Stimulated activated CD8-positive, alpha-beta memory T cell treated with anti-CD3 and anti-CD28 coated beads, Interleukin-2, amount 100 ng/mL, for 1 hour (primary cell): ENCODE measurements at places on chromosomes 13 and 19.

DNA sequence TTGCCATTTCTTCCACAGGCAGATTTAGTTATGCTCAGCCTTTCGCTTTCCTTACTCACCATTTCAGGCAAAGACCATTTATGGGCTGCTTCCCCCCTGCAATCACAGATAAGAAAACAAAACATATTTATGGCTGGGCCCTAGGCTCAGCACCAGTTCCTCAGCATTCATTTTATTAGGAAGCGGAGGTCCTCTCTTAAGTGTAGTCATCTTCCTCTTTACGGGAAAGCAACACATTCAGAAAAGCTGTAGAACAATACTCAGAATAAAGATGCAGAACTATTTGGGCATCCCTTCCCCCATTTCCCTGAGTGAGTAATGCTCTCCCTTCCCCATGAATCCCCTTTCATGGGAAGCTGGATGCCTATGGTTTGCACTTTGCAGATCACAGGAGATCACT is 27.9 kb downstream of the FLT1 start:
- no peak for DNase-seq

DNA sequence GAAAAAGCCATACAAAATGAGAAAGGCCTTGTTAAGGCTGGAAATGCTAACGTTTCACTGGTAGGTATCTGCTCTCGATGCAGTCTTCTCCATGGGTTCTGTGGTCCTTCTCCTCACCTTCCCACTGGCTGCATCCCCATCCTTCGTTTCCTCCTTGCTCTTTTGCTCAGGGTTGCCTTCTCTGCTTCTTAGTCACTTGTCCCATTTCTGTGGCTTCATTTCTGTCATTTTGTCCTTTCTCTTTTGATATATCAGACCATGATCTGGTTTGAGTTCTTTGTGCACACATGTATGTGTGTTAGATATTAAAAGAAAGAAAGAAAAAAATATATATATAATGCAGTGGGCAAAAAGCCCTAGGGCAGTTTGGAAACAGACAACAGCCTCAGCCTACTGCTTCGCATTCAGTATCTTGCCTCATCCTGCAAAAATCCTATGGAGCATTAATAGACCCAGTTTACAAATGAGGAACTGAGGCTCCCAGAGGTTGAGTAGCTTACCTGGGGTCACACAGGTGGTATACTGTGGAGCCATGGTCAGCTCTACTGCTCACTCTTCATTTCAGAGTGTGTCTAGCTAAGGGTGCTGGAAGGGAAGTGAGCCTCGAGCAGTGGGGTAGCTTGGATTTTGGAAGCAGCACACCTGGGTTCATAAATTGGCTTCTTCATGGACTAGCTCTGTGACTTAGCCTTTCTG is 57.6 kb upstream of the MEDAG start:
- DNase-seq, result no peak

DNA sequence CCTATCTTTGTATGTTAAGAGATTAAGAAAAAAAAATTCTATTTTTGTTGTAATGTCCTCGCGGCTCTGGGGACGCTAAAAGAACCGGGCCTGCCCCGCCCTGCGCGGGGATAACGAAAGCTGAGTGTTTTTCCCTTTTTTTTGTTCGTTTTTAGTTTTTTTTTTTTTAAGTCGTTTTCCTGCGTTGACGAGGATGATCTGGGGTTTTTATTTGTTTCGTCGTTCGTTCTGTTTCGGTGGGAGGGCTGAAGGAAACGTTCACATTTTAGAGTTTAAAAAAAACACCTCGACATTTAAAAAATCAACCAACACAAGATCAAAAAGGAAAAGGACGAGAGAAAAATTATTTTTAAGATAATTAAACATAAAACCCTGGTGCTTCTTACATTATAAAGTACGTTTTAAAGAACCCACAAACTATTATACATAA is 5.6 kb downstream of the LYL1 start:
- DNase-seq, result no peak

DNA sequence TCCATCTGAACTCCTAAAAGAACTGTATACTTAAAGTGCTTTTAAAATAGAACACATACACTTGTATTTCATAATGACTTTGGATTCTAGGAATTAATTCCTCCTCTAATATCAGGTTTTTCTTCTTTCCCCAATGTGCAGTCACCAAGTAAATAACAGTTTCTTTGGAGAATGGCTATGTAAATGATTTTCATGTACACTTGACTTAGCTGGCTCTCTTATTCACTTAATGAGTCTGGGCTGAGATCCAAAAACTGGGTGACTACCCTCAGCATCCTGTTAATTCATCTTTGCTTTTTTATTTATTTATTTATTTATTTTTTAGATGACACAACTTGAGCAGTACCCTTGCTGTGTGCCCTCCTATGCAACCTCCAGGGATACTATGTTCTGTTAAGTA is 1003.7 kb downstream of the SLITRK1 start:
- DNase-seq, result no peak

DNA sequence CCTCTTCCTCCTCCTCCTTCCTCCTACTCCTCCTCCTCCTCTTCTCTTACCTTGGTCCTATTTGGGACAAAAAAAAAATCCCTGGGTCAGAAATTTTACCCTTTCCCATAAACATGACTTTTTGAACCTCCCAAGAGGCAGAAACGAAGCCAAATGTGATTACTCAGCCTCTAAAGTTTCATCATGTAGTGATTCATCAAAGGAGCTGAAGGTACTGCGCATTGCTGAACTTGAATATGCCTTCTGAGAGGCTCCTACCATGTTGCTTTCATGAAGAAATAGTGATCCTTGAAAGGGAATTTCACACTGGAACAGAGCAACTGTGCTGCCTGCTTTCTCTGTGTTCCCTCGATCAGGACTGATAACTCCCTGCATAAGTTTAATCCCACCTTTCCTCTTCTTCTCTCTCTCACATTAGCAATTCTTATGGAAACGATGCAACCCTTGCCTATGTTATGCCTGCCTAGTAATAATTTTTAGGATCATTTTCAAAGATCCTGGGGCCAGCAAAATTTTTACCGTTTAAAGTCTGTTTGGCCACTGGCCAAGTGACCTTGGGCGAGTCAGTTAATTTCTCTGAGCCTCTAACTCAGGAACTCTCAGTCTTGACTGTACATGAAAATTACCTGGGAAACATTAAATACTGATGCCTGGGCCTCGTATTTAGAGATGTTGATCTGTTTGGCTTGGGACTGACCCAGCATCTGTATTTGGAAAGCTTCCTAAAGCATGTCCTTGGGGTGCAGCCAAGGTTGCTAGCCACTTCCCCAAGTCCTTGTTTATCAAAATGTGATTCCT is 149.5 kb downstream of the DCT start:
- no peak for DNase-seq

DNA sequence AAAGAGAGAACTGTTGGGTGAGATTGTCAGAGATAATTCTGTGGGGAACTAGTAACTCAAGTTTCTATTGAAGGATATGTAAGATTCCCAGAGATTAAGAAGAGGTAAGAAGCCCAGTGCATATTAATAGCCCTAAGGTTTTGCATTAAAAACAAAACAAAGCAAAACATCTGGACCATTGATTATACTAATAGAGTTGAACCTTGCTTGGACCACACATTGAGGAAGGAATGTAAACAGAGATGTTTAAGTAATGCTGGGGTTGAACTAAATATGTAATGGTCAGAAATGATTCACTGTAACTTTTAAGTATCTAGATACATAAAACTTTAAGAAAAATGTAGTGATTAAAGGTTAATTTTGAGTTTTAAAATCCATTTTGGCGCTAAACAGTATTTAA is 1770.0 kb downstream of the PCDH9 start:
- no peak for DNase-seq

DNA sequence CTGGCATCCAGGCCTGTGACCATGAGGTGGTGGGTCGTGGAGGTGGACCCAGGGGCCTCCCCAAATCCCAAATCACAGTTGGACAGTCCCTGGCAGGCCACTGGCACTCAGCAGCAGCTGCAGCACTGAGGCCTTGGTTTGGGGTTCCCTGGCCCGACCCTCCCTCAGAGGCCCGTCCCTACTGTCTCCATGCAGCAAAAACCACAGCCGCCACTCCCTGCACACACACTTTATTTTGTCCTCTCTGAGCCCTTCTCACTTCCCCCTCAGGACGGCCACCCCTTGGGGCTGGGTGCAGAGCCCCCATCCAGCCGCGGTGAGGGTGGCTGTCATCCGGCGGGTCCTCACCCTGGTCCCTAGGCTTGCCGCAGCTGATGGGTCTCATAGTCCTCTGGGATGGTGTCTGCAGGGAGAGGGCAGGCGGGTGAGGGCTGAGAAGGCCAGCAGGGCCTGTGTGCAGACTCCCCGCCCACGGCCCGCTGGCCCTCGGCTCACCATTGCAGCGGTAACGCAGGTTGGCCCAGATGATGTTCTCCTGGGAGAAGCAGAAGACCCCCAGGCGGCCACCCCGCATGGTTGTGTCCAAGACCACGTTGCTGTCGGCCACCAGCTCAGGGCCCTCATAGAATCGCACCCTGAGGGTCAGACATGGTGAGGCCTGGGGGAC is 8.4 kb downstream of the COMP start:
- no peak for DNase-seq

GRCh38 chr19:14370169-14370939 is 10.9 kb upstream of the ADGRE5 start:
- no peak for DNase-seq

DNA sequence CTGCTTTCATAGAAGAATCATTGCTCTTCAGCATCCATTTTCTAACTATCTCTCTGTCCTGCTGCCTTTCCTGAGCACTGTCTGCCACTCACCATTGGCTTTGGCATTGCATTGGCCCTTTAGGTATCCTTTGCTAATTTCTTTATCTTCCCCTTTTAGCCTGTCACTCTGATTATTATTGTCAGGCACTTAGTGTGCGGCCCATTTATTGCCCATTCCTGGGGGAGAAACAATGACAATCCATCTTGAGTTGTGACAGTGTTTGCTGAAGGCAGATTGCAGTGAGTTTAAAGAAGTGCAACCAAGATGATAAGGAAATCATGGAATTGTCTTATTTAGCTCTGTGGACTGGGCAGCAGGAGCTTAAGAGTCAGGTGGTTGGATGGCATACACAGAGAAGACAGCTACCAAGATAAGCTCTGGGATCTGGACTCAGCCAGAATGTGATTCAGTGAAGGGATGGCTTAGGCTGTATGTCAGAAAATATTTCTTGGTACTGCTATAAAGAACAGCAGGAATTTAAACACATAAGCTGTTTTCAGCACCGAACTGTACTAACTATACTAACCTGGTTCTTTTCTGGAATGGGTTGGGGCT is 25.3 kb downstream of the B3GLCT start:
- no peak for DNase-seq
